ENCODE measurements at places on chromosomes 4 and X.

GRCh38 chrX:10986616-10987015, 124.5 kb upstream of the HCCS start:
- no peak for DNase-seq

- DNase-seq = no peak
These were observed 842.1 kb upstream of the HTR2C start for GRCh38 chrX:113741744-113742143.

GRCh38 chr4:26248647-26249046, 72.2 kb upstream of the RBPJ start:
- no peak for DNase-seq

GRCh38 chr4:41420541-41420940, 117.4 kb upstream of the LIMCH1 start:
- no peak for DNase-seq

- DNase-seq = no peak
These were observed 45.1 kb downstream of the SPATA4 start for GRCh38 chr4:176150356-176150682.

- no peak for DNase-seq
These were observed 240.5 kb downstream of the MAML3 start for GRCh38 chr4:139913398-139913990.

DNA sequence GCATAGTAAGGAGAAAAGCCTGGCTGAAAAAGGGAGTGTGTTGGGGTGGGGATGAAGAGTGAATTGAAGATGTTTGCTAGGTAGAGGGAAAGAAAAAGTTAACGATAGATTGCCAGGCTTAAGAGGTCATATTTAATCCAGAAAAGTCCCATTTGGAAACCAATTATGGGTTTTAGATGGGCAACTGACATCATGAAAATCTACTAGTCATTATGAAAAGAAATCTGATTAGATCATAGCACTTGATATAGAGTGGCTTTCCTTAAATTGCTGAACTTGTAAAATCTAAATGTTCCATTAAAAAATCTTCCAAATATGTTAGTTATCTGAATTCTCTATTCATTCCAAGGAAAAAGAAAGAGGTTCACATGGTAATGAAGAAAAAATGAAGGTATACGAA, 37.5 kb upstream of the IL21 start:
- no peak for DNase-seq

DNA sequence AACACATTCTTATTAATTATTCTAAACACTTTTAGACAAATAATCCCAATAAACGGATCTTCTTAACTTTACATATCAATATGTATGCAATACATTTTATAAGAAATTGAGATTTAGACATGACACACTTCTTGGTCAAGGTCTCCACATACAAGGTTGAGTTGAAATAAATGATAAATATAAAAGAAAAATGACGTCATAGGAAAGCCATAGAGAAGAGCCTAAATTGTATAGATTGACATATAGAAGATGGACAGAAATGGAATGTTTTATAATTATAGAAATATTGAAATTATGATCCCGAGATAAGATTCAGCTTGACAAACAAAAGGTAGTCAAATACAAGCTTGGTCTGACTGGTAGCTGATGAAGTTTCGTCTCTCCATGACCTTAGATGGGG, 87.4 kb downstream of the RNF150 start:
- no peak for DNase-seq

GRCh38 chr4:83276299-83277040, 8.1 kb downstream of the COQ2 start:
- no peak for DNase-seq

- no peak for DNase-seq
These were observed 1.3 kb downstream of the TMEM164 start for GRCh38 chrX:110004215-110004614.

DNA sequence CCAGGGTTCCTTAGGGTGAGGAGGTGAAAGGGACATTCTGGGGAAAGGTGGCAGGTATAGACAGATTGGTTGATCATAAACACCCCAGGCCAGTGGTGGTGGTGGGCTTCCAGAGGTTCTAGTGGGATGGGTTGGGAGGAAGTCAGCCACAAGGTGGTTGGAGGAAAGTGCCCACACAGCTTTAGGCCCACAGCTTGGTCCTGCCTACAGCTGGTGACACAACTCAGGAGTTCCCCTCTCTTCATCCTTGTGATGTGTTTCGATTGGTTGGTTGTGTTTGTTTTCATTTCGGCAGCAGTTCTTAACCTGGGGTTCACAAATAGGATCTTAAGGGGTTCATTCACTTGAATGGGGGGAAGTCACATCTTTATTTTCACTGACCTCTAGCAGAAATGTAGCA, 157.0 kb downstream of the TMEM164 start:
- no peak for DNase-seq

DNA sequence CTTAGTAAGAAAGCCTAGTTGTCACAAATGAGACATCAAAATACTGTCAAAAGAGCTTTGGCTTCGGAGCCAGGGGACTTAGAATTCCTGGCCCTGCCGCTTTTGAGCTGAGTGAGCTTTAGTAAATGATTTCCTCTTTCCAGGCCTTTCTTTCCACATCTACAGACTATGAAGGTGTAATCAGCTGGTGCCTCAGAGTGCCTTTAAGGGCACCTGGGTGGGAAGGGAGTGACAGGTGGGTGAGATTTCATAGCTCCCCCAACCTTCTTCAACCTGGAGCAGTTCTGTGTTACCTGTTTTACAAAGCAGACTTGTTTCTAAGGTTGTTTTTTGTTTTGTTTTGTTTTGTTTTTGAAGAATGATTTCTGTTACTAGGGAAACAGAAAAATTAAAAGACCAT, 154.7 kb upstream of the BOD1L1 start:
- DNase-seq = no peak

- DNase-seq = no peak
These were observed 136.7 kb downstream of the MAGEC2 start for GRCh38 chrX:142068365-142068764.

GRCh38 chr4:174444390-174444789, 77.9 kb downstream of the HPGD start:
- DNase-seq = no peak

DNA sequence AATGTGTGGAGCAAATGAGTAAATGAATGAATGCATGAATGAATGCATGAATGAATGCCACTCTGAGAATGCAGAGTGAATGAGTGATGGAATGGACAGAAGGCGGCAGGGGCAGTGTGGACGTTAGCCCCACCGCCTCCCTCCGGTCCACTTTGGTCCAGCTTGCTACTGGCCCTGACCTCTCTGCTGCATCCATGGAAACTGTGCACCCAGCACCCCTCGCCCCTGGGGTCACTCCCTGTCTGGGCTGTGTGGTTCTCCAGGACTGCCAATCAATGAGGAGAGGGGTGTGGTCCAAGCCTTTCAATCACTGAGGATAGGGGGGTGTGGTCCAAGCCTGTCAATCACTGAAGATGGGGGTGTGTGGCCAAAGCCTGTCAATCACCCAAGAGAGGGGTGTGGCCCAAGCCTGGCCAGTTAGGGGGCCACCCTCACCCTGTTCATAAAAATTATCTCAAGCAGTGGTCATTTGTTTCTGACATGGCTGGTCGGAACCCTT, 39.2 kb upstream of the ASMTL start:
- DNase-seq = peak; percentile 77

DNA sequence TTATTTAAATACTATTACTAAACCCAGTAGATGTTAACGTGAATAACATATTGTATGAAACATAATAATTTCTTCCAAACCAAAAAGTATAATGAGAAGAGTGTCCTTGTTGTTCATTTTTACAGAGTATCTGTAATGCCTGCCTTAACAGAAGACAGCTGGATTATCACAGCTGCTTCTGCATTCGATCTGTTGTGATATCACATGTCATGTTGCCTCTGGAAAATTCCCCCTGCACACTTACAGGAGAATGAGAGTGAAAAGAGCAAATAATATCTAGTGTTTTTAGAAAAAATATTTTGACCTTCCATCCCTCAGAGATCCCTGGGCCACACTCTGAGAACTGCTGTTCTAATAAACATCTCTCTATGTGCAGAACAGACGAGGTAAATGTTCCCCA, 240.1 kb upstream of the NOCT start:
- DNase-seq = no peak

DNA sequence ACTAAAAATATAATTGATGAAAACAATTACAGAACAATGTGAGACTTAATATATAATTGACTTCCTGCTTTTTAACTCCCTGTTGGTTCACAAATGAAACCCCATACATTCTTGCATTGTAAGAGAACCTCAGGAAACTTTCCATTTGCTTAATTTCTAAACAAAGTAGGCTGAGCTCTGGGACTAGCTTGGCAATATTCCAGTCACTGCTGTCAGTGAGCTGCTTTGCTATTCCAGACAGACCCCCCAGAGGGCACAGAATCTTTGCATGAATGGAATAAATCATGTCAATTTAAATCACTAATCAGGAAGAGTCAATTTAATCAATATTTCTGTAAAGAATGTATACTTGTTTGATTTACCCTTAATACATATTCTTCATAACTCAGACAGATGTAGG, 110.6 kb downstream of the NEXMIF start:
- DNase-seq = no peak

DNA sequence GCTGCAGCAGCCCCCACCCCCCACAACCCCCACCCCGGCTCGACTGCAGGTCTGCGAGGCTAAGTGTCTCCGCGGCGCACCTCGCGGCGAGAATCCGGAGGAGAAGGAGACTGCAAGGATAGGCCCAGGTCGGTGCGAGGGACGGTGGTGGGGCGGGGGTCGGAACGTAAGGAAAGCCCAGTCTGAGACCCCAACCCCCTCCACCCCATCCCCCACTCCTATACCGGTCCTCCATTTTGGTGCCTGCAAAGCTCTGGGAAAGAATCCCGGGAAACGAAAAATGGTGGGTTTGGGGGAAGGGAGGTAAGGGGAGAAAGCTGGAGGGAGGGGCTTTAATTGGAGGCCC, 614 bp downstream of the BEX3 start:
- DNase-seq = peak; percentile 23

- no peak for DNase-seq
These were observed 43.1 kb upstream of the FGF2 start for GRCh38 chr4:122783301-122784215.

- DNase-seq = no peak
These were observed 32.5 kb upstream of the MTMR8 start for GRCh38 chrX:64427787-64428186.

GRCh38 chr4:113674251-113674650, 87.3 kb downstream of the CAMK2D start:
- DNase-seq = no peak

DNA sequence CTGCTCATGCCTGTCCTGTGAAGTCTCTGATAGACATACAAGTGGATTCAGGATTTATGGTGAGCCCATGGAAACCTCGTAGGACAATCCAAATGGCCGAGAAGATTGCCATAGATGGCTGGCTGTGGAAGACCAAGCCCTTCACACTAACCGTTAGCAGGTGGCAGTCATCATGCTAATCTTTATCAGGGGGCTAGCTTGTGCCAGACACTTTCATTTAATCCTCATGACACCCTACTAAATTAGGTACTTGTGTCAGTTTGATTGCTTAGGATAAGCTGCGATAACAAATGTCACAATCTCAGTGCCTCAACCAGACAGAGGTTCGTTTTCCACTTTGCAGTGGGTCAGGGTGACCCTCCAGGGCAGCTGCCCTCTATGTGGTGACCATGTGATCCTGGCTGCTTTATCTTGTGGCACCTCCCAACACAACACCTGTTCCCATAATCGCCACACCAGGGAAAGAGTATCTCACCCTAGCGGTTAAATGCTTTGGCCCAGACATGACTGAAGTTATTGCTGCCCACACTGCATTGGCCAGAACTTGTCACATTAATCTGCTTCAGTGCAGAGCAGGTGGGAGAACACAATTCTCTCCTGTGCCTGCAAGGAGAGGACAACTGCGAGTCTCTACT, 60.8 kb downstream of the REPS2 start:
- no peak for DNase-seq

- no peak for DNase-seq
These were observed 951.7 kb upstream of the LCORL start for GRCh38 chr4:18973296-18973695.

GRCh38 chr4:8215001-8215427, 15.9 kb downstream of the SH3TC1 start:
- DNase-seq = no peak

- no peak for DNase-seq
These were observed 168.5 kb upstream of the STK26 start for GRCh38 chrX:131854581-131854980.

GRCh38 chr4:70365479-70365878, 4.9 kb downstream of the SMR3A start:
- DNase-seq = no peak

DNA sequence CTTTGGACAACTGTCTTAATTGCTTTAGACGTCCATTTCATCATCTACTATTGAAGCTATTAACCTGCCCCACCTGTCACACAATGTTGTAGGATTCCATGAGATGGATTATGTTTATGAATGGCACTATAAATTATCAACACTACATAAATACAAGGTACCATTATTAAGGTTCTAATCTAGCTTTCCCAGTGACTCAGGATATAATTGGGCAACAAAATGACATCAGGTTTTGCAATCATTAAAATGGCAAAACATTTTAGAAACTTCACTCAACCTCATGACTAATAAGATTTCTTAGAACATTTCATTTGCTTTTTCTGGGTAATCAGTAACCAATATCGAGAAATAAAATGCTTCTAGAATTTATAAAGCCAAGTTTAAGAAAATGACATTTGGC, 9.2 kb downstream of the HOPX start:
- DNase-seq = no peak

DNA sequence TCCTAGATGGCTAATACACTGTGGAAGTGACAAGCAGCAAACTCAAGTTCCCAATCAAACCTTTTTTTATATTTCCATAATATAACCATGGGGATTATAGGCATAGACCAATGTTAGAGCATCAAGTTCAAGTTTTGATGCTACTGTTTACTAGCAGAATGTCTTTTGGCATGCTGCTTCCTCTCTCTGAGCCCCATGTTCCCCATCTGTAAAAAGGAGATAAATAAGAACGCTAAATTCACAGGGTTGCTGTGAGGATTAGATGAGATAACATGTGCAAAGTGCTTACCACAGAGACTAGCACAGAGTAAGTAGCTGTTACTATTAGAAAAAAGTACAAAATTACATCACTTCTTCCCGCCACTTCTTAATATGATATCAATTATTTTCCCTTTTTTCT, 18.0 kb downstream of the MBNL3 start:
- no peak for DNase-seq

DNA sequence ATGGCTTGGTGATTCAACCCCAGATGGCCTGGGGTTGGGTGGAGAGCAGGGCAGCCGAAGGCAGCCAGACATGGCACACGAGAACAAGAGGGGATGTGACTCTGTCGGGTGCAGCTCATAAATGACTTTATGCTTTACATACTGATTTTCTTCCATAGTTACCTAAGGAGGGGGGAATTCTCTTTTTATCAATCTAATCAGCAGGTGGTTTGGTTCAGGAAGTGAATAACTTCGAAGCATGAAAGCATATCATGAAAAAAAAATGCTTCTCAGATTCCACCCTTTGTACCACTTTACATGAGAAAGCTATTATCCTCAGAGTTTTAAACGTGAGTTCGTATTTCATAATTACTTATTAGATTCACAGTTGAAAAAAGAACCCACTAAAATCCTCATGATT, 908.9 kb upstream of the LCORL start:
- DNase-seq = no peak

DNA sequence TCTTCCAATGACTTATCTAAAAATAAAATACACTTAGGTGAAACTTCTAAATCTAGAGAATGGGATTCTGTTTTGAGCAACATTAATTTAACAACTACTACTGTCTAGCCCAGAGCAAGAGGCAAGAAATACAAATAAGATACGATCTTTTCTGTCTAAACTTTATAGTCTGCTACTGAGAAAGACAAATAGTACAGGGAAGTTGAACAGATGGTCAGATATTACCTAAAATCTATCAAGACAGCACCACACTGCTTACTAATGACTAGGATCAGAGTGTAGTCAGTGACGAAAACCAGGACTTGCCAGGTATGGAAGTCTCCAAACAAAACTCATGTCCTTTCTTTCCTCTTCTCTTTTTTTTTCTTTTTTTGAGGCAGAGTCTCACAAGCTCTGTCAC, 7.1 kb downstream of the FAM13A start:
- no peak for DNase-seq
